ENCODE measurements at places on chromosomes 16 and 17.

GRCh38 chr17:79041041-79041570 lies 17.1 kb downstream of the C1QTNF1 start:
- no peak for DNase-seq

DNA sequence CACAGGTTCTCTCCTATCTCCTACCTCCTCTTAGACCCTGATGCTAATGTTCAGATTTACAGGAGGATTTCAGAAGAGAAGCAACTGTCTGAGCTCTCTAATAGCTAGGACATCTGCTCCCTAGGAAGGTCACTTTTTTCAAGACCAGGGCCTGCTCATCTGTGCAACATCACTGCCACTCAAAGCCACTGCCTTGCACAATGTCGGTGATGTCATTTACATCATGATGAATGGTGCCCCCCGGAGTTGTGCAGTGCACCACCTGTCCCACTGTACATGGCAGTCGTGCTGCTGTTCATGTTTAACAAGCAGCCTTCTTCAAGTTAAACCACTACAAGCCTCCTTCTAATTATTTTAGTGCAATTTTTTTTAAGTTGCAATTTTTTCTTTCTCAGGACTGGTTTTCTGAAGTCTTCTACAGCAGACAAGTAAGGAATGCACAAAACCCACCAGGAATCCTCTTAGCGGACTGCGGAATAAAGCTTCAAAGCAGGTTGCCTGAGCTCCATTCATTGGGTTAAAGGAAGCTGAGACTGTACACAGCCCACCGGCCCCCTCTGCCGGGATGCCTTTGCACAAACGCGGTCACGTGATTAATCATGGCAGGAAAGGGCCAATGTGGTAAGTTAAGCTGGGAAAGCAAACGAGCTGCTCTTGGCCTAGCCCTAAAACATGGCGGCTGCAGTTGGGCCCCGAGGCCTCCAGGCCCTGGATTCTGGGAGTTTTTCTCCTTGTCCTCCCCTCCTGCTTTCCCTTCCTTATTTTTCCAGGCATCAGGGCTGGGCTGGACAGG lies 74.1 kb downstream of the MYH11 start:
- DNase-seq: no peak

GRCh38 chr17:16911141-16911937 lies 60.6 kb downstream of the TNFRSF13B start:
- DNase-seq: no peak

GRCh38 chr17:64128787-64129514 lies 993 bp downstream of the ERN1 start:
- DNase-seq: no peak

DNA sequence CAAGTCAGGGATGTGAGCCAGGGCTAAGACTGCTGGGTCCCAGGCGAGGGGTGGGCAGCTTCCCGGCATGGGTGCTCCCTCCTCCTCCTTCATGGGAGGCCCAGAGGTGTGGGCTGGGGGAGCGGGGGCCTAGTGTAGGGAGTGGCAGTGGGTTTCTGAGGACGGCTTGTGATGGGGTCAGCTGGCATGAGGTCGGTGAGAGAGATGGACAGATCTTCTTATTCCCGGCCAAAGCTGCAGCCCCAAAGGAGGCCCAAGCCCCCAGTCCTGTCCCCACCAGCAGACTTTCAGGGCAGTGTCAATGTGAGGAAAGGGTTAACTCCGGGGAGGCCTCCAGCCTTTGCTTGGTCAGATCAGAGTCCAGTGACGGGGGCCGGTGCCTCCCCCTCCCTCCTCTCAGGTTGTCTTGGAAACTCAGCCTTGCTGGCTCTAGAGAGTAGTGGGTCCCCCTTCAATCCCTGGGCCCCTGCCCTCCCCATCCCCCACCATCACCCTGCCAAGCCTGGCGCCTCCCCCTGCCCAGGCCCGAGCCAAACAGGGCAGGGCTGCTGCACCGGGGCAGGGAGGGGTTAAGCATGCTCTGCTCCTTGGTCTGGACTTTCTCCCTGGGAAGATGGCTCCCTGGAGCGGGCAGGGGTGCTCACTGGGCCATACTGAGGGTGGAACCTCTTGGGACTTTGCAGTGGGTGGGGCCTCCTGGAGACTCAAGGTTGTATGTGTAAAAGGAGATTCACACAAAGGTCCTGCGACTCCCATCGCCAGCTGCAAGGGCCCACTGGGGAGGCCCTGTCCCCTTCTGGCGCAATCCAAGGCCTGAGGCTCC lies 12.4 kb downstream of the NAT9 start:
- no peak for DNase-seq

DNA sequence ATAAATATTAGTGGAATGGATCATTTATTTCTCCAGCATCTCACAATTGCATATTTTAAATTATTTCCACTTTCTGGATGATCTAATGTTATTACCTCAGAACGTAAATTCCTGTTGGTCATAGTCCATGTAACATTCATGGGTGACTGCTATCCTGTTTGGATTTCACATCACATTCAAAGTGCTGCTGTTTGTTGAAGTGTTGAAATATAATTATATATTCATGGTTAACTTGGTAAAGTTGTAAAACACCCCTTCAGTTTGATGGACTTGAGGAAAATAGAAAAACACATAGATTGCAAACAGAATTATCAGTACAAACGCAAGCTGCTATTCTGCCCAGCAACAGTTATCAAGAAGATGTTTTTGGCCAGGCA lies 59.6 kb downstream of the TANGO6 start:
- DNase-seq: no peak

GRCh38 chr16:11642765-11643116 lies 25.5 kb upstream of the SNN start:
- no peak for DNase-seq

- DNase-seq: no peak
Observed at GRCh38 chr17:65364438-65364837, 197.0 kb downstream of the AXIN2 start.

GRCh38 chr17:45363498-45363897 lies 46.7 kb upstream of the MAP3K14 start:
- DNase-seq: no peak

DNA sequence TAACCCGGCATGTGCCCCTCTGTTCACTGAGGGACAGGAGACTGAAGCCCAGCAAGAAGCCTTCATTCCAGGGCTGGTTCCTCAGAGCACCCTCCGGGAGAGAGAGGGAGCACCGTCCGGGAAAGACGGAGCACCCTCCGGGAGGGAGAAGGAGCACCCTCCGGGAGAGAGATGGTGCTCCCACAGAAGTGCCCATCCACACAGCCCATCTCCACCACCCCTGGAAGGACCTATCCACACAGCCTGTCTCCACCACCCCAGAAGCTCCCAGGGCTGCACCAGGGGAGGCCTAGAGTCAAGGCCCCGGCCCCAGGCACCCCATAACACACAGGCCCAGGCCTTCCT lies 88.6 kb downstream of the ABR start:
- DNase-seq: no peak

Data from NCI-H1105 treated with DMSO at 0.1 percent for 48 hours (cell line).